ENCODE measurements at places on chromosomes 1 and 21. TPM values are rescaled to one million over a fixed set of nuclear protein-coding genes. Genes with fewer than 3 reads are reported as not detected.

DNA sequence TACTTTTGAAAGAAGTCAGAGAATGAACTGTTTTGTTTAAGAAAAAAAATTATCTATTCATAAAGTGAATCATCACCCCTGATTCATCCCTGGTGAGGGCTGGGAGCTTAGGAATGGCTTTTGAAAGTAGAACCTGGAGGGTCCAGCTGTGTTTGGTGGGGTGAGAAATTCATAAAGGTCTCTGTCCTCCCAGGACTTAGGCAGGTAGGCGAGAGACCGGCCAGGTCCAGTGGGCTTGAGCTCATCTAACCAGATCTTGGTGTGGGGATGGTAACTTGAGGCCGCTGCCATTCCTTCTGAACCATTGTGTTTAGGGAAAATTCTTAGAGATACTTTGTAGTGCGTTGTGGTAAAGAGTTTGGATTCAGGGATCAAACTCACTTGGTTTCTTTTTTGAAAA, 156.8 kb upstream of the TNR start:
- H3K27ac ChIP-seq = no peak overlapping the region
- H3K4me3 ChIP-seq = no peak overlapping the region
- no peaks in the 10 kb centered on the region for H3K27me3 ChIP-seq
- no peak for DNase-seq
- H3K36me3 ChIP-seq = no peaks in the 10 kb centered on the region

Gene CHRM3
- total RNA-seq = 0.07 TPM

Gene CITED4
- total RNA-seq = 18.1 TPM

DNA sequence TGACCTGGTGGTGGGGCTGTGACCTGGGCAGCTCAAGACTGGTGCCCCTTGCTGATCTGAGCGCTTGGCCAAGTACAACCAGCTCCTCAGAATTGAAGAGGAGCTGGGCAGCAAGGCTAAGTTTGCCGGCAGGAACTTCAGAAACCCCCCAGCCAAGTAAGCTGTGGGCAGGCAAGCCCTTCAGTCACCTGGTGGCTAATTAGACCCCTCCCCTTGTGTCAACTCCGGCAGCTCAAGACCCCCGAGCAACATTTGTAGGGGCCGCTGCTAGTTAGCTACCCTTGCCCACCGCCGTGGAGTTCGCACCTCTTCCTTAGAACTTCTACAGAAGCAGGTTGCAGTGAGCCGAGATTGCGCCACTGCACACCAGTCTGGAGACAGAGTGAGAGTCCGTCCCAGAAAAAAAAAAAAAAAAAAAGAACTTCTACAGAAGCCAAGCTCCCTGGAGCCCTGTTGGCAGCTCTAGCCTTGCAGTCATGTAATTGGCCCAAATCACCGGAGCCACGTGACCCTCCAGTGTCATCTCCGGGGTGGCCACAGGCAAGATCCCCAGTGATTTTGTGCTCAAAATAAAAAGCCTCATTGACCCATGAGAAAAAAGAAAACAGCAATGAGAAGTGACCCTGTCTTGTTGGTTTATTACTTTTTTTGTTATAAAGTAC, 39.3 kb upstream of the LGALS8 start:
- H3K36me3 ChIP-seq = no peaks in the 10 kb centered on the region
- no peak for DNase-seq
- H3K27me3 ChIP-seq = no peaks in the 10 kb centered on the region
- no peak overlapping the region for H3K27ac ChIP-seq

Gene ELAPOR1
- not detected for total RNA-seq

Gene ZSWIM5
- total RNA-seq = 0.53 TPM

All from gastrocnemius medialis (tissue), 4 donors.